ENCODE measurements at places on chromosomes 1 and 21. TPM values are rescaled to one million over a fixed set of nuclear protein-coding genes. Genes with fewer than 3 reads are reported as not detected.

DNA sequence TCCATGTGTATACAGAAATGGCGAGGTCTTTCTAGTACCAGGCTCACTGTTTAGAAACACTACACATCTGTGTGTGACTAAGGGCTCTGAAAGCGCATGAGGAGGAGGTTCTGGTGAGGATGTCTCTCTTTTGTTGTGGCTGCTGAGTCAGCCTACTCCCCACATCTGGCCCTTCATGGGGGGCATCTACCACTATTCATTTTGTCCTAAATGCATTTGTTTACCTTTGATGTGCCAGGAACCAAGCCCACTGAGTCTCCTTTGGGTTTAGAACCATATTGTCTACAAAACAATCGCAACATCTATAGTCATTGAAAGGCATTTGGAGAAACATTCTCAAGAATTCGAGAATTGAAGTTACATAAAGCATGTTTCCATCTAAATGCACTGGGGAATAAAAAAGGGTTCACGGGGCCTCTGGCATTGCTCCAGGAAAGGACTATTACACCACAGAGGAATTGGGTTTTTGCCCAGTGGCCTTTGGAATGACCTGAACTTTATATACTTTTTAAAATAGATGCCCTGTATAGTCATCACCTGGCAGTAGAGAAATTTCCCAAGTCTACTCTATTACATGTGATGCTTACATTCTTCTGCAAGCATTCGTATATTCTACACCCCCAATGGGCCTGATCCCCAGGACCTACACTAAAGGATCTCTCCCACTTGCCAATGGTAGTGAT lies 35.1 kb upstream of the ADORA3 start:
- no peak for DNase-seq

GRCh38 chr1:206656936-206657335 lies 21.6 kb downstream of the DYRK3 start:
- no peak for DNase-seq

GRCh38 chr1:167676205-167676915 lies 45.4 kb upstream of the MPZL1 start:
- no peak for DNase-seq

DNA sequence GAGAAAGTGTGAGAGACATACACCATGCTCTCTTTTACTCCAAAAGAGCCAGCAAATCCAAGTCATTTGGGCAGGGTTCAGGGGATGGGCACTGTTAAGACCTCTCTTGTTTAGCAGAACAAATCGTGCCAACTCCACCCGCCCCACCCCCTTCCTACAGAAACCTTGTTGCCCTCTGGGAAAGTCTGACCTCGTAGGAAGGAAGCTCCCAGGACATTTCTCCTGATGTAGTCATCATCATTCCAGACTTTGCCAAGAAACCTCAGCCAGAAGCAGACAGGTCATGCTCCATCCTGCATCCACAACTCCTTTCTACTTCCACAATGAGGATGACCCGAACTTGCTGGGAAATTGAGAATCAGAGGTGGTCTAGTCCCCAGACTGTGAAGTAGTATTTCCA lies 57.7 kb downstream of the UBE2T start:
- peak; percentile 46 for DNase-seq

- no peak for DNase-seq
These were observed at the start of gene S100A12 for GRCh38 chr1:153375511-153375910. Gene S100A12 (minus strand): TSS chr1:153375621. CDS start chr1:153374592, 1,029 bp downstream.

Gene ESRRG
- total RNA-seq = not detected

Gene DMBX1
- not detected for total RNA-seq

- peak; percentile 92 for DNase-seq
These were observed 787 bp downstream of the JAK1 start for GRCh38 chr1:64965366-64966157.

Gene UBE2U
- not detected for total RNA-seq

Gene PTPRF
- 59.0 TPM for total RNA-seq

DNA sequence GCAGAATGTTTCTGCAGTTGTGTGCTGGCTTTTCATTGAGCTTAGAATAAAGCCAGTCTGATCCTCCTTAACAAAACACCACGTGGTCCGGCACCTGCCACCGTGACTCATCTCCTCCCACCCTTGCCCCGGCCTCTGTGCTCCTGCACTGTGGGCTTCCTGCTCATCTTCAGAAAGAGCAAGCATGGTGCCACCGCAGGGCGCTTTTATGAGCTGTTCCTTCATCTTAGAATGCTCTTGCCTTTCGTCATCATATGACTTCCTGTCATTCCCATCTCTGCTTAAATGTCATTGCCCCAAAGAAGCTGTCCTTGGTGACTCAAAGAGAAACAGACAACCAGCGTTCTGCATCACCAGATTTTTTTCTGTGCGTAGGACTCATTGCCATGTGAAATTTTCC lies 117.8 kb downstream of the HHAT start:
- no peak for DNase-seq

DNA sequence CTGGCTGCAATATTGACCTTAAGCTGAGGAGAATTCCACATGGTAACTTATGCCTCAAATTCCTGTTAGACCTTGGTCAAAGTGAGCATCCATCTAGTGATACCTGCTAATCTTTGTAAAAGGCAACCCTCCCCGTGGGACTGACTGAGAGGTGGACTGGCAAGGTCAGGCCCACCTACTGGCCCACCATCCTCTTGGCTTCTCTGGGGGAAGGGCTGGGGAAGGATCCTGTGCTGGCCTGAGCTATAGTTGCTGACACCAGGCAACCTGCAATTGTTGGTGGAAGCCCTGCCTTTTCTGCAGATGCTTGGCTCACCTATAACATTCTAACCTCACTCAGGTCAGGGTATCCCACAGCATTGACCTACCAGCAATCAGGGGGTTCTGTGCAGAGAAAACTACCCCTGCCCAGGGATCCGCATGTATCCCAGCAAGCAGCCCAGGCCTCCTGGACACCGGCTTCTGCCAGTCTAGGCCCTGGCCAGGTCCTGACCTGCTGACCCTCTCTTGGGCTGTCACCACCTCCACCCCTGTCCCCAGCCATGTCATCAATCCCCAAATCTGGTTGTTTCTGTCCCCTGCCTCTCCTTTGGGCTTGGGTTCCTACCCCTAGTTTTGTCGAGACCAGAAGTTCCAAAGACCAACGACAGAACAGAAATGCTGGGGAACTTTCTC lies 108.1 kb upstream of the EDN2 start:
- no peak for DNase-seq

GRCh38 chr1:58792846-58793245 lies 9.0 kb upstream of the JUN start:
- DNase-seq = no peak

DNA sequence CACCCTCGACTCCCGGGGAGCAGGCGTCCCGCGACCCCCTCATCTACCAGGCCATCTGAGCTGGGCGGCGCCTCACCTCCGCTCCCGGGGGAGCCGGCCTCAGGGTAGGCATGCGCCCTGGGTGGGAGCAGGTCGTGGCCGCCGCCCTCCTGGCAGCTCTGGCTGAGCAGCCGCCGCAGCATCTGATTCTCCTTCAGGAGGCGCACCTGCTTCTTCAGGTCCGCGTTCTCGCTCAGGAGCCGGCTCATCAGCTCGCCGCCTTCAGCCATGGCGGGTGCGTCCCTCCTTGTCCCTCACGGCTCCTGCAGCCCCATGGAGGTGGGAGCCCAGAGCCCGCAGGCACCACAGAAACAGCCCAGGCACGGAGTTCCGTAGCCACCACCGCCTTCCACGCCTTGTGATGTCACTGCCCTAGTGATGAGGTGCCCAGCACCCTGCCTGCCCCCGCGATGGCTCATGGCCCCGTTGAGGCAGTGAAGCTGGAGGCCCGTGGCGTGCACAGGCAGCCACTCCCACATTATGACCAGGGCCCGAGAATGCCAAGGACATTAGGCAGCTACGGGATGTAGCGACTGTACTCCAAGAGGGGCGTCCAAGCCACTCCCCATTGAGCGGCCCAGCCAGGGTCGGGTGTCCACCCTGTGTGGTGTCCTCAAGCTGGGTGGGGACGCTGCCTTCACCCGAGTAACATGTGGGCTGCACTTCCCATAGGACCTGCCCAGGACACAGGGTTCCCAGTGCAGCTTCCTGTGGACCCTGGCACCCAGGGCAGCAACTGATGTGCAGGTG lies 1.5 kb downstream of the SPATC1L start:
- peak; percentile 78 for DNase-seq

- DNase-seq = no peak
These were observed 15.7 kb downstream of the PEX14 start for GRCh38 chr1:10490286-10490970.

DNA sequence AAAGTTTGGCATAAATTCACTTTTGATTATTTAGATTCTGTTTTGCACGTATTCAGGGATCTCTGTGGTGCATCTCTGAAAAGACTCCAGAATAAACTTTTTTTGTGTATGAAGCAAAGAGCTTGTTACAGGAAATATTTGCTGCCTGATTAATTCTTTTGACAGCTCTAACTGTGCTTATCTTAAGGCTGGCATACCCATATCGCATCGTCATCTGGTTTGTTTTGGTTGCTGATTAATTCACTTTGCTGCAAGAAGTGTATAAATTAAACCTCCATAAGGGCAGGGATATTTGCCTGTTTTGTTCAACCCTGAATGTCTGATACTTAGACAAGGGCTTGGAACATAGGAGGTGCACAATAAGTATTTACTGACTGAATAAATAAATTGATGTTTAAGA lies 17.5 kb upstream of the DUSP10 start:
- no peak for DNase-seq

- DNase-seq = no peak
These were observed 134.6 kb downstream of the TNFSF18 start for GRCh38 chr1:172916116-172916515.

Gene DIO1
- not detected for total RNA-seq

DNA sequence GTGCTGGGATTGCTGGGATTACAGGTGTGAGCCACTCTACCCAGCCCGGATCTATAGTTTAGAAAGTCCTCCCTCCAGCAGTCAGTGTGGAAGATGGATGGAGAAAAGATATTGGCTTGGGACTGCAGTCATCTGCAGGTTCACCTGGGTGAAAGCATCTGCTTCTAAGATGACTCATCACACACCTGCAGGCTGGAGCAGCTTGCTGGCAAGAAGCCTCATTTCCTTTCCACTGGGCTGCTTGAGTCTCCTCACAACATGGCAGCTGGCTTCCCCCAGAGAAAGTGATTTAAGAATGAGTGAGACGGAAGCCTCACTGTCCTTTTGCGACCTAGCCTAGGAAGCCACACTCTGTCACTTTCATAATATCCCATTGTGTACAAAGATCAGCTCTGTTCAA lies 50.0 kb downstream of the FOXO6 start:
- DNase-seq = no peak

Gene LIPI
- total RNA-seq = not detected

DNA sequence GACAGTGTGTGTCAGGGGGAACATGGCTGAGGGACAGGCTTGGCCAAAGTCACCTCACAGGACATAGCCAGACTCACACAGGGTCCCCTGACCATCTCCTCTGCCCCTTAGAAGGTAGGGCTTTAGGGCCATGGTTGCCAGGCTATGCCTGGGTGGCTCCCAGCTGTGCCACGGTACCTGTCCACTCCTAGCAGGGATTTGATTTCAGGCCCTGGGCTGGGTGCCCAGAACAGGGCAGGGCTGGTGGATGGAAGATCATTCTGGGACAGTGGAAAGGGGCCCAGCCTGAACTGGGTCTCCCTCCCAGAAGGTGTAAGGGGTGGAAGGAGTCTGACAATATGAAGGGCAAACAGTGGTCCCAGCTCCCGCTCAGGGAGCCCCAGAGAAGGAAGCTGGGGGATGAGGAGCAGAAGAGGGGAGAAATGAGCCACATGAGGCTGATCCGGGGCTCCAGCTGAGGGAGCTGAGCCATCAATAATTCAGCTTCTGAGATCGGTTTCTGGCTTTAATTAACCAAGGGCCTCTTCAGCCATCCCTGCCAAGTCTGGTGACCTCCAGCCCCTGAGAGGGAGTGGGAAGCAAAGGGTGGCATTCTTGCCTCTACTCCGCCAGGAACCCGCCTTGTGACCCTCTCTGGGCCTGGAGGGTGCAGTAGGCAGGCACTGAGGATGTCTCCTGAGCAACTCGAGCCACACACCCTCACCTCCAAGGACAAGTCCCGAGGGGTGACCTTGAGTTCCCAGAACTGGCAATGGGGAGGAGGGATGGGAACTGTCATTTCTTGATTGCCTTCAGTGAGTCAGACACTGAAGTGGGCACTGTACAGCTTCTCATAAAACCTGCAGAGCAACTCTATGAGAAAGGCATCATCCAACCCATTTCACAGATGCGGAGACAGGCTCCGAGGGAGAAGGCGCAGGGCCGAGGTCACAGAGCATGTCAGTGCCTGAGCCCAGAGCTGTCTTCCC lies 2.1 kb downstream of the CD164L2 start:
- DNase-seq = no peak

DNA sequence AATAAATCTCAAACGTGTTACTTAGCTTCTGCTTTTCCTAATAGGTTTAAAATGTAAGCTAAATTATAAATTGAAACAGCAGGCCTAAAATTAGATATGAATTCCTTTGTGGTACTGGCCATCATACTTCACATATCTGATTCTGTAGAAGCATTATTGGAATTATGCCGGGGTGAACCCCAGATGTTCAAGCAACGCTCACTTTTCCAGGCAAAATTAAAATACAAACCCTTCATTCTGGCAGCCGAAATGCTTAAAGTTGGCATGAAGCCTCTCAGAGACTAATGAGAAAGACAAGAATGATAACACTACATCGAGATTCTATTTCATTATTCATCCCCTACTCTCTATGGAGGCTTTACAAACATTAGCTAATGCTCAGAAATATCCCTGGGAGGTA lies 1352.7 kb upstream of the ADGRL2 start:
- no peak for DNase-seq

DNA sequence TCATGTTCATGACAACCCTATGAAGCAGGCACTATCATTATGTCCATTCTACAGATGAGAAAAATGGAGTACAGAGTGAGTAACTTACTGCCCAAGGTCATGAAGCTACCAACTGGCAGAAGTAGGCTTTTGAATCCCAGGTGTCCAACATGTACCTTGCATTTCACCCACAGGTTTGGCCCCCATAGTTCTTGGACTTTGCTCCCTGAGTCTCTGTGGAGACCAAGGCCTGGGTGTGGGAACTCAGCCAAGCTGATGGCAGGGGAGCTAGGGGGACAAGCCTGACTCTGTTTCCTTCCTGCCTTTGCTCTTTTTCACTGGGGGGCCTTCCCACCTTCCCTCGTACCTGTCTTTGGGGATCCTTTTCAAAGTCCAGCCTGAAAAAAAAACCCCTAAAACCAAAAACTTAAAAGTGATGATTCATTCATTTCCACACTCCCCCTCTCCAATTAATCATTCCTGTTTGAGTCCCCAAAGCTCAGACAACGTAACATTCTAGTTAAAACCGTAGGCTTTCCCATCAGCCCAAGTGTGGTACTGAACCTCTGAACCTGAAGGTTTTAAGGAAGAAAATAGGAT lies 8.5 kb upstream of the TTC22 start:
- peak; percentile 12 for DNase-seq

GRCh38 chr1:222096883-222097282 lies 355.0 kb upstream of the DUSP10 start:
- no peak for DNase-seq

DNA sequence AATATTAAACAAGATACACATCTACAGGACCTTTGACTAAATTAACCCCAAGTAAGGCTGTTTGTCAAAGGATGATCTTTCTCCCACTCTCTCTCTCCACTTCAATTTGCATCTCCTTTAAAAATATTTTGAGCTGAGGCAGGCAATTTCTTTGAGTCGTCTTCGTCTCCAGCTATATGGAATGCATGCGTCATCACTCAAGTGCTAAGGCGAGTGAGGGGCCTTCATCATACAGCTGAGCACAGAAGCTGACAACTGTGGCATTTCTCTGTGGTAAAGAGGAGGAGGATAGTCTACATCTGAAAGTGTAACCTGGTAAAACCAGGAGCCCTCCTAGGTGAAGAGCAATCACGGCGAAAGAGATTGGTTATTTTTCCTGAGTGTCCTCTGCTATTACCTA lies 7.6 kb downstream of the EPHX4 start:
- DNase-seq = no peak

All from posterior vena cava (tissue), 2 donors.